DMS79 treated with DMSO at 0.1 percent for 48 hours (cell line): ENCODE measurements at places on chromosomes 4 and X.

GRCh38 chrX:76987381-76987780 lies 459.8 kb upstream of the FGF16 start:
- DNase-seq = no peak

DNA sequence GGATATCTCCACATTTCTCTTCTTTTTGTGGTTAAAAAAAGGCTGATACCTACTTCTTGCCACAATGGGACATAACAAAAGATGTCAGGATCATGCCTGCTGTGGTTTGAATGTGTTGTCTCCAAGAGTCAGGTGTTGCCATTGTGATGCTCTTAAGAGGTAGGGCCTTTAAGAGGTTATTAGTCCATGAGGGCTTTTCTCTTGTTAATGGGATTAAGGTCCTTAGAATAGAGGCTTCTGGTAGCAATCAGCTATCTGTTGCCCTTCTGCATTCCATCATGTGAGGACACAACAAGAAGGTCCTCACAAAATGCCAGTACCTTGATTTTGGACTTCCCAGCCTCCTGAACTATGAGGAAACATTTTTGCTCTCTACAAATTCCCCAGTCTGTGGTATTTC lies 191.4 kb downstream of the GBA3 start:
- DNase-seq = no peak

DNA sequence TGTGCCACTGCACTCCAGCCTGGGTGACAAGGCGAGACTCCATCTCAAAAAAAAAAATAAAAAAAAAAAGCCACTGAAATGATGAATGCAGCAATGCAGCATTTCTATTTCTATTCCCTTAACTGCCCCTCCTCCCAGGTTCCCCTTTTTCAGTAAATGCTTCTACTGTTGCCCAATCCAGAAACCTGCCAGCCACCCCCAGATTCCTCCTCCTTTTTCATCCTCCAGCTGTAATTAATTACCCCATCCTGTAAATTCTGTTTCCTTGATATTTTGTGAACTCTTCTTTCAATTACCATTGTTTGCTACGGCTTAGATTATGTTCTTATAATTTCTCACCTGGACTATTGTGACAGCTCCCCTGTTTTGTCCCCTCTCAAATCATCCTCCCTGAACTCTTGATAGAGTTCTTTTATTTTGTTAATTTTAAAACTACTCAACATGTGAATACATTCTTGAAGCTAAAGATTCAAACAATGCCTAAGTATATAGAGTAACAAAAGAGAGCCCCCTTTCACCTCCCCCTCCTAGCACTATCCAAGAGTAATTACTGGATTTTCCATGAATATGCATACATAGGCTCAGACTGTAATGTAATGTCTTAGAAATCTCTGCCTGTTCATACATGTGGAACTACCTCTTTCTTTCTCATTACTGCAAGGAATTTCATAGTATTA lies 140.6 kb upstream of the GPC4 start:
- DNase-seq = no peak

DNA sequence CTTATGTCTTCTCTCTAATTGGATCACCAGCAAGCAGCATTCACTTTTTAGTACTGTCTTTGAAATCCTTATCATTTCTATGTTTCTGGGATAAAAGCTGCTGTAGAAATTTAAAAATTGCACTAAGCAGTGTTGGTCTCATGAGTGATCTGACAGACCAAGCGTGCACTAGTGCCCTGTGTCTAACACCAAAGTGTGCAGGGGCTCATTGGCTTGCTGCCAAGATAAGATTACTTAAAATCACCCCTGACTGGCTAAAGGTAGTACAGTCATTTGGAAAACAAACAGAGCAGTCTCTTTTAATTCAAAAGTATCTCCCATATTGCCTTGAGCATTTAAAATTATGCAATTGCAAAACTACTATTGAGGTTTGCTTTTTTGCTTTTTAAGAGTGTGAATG lies 304.6 kb downstream of the ARAP2 start:
- no peak for DNase-seq

- DNase-seq = no peak
Measured at GRCh38 chrX:150405006-150405405, 41.9 kb downstream of the MAMLD1 start.

DNA sequence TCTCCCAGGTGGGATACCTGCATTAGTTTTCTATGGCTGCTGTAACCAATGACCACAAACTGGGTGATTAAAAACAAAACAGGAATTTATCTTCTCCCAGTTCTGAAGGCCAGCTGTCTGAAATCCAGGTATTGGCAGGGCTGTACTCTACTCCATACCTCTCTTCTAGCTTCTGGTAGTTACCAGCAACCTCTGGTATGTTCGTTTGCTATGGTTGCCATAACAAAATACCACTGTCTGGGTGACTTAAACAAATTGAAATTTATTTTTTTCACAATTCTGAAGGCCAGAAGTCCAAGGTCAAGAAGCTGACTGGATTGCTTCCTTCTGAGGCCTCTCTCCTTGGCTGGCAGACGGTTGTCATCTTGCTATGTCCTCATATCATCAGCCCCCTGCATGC lies 642.1 kb upstream of the TENM3 start:
- DNase-seq = no peak

DNA sequence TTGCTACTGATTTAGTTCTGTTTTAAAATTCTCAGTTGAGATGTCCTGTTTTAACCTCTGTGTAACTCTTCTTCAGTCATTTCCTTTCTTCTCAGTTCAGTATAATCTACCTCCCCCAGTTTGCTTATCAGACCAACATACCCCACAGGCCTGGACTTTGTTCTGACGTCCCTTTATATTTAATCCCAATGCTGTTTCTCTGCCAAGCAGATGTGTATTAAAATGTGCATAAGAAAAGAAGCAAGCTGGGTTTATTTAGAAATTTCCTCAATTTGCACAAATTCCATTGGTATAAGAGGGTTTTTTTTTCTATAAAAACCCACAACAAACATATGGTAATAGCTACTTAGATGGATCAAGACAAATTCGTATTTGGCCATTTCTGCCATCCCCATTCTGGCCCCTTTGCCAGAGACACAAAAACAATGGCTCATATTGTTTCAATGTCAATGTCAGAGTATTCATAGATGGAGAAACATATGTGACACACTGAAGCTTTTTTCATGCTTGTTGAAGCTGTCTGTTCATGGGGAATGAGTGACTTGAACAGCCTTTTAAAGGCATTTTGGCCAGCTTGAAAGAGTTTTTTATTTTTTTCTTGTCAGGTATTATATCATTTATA lies 24.5 kb downstream of the HCCS start:
- DNase-seq = no peak

DNA sequence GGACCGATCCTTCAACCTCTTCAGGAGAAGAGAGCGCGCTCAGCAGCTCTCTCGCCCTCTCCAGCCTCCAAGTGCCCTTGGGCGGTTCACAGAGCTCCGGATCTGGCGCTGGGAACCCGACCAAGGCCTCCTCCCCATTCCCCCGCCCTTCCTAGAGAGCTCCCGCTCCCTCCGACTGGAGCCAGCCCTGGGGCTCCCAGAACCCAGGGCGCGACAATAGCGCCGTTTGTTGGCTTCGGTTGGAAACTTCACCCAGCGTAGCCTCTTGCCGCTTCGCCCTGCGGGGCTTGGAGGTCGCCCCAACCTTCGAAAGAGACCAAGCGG lies 3.1 kb upstream of the SOX3 start:
- no peak for DNase-seq

DNA sequence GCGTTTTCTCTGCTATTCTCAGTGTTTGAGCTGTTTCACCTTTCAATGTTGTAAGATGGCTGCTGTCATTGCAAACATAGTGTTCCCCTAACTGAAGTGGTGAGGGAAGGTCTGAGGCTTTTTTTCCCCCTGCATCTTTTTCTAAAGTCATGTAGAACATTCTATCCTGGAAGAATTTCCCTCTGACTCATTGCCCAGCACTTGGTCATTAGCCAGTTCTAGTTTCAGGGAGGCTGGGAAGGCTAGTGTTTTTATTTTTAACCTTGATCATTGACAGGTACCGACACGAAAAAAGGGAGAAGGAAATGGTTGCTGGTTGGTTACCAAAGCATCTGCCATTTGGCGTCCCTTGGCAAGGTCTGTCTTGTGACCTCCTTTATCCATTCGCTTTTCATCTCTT lies 6.6 kb downstream of the LANCL3 start:
- DNase-seq = no peak

DNA sequence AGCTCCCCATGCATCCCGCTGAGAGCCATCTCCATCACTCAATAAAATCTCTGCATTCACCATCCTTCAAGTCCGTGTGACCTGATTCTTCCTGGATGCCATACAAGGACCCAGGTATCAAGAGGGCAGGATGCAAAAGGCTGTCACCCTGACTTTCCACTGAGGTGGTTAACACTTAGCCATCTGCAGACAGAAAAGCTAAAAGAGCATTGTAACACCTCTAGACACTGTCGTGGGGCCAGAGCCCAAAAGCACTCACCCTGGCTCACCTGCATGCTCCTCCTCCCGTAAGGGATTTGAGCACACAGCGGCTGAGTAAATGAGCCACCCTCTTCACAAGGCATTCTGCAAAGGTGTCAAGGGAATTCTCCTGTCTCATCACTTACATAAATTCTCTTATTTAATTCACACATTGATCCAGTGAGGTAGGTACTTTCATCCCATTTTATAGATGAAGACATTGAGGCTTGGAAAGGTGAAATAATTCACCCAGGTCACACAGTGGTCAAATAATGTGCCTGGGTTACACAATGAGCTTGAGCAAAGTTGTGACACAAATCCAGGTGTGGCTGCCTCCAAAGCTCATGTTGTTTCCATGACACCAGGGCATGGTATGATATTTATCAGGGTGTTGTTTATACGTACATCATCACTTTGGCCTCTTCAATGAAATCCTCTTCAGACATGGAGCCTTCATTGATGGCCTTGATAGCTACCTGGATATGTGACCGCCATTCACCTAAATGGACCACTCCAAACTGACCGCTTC lies 48.0 kb downstream of the TXK start:
- no peak for DNase-seq

DNA sequence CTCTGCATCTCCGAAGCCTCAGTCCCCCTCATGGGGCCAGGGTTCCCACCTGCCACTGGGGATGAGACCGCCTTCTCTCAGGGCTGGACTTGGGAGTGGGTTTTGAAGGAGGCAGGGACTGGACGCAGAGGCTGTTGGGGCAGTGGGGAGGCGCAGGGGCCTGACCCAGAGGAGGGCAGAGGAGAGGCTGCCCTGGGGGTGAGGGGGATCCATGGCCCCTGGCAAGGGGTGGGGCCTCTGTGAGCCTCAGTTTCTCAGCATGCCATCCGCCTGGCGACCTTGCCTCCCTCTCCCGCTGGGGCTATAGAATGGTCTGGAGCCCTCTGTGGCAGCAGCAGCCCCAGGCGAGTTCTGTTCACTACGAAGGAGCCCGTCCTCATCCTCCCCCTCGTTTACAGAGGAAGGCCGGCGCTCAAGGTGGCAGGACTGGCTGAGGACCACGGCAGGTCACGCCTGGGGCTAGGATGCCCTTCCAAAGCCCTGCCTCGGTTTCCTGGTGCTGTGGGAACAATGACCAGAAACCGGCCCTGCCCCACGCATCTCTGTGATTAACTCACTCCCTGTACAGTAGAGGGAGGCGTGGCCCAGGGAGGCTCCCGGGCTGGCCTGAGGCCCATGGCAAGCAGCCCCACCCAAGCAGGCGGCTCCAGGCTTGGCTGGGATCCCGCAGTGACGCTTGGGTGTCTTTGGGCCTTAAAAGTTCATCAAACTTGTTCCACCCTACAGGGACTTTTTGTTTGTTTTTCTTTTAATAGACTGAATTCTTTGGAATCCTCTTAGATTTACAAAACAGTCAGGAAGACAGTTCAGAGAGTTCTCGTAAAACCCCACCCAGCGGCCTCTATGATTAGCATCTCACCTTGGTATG lies 16.0 kb upstream of the SH3TC1 start:
- DNase-seq = no peak

GRCh38 chrX:39874202-39874816 lies 223.4 kb downstream of the BCOR start:
- DNase-seq = no peak

GRCh38 chr4:34723605-34724004 lies 1520.7 kb downstream of the ARAP2 start:
- no peak for DNase-seq

GRCh38 chrX:144612076-144612475 lies 635.2 kb upstream of the SPANXN1 start:
- no peak for DNase-seq

DNA sequence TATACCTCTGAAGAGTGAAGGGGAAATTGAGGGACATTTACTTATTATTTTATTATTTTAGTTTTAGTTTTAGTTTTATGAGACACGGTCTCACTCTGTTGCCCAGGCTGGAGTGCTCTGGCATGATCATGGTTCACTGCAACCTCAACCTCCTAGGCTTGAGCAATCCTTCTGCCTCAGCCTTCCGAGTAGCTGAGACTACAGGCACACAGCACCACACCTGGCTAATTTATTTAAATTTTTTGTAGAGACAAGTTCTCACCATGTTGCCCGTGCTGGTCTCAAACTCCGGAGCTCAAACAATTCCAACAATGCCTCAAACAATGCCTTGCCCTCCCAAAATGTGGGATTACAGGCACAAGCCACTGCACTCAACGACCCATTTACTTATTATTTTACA lies 68.4 kb upstream of the BMP2K start:
- DNase-seq = no peak

DNA sequence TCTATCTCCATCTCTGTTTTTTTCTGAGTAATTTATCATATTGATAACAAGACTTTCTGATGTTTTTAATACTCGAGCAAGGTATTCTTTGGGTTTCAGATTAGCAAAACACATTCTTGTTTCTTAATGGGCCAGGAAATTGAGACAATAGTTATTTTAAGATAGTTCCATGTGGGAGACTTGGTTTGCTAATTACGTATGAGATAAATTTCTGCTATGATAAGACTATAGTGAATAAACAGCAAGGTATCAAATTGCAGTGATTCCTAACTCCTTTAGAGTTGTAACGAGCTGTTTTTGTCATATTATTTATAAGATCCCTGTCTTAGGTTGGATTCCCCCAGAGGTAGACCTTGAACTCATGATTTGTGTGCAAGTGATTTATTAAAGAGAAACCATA lies 38.3 kb downstream of the SYTL5 start:
- no peak for DNase-seq

DNA sequence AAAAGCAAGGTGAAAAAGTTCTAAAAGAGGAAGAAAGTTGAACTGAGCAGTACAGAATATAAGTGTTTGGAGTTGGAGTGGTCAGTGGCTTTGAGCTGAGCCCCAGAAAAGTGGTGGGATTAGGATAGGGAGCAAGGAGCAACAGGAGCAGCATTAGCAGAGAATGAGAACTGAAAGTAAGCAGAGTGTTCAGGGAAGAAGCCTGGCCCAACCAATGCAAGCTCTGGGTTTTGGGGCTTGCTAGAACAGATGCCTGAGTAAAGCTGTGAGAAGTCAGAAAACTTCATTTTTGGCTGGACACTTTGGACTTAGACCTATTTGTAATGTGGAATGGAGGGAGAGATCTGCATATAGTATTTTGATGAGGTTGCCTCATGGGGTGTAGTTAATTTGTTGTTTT lies 17.8 kb downstream of the JADE1 start:
- DNase-seq = no peak

GRCh38 chr4:39169426-39169825 lies 12.9 kb upstream of the WDR19 start:
- DNase-seq = no peak

- DNase-seq = no peak
Measured at GRCh38 chrX:124910611-124911010, 409.1 kb upstream of the TEX13C start.

- DNase-seq = no peak
Measured at GRCh38 chr4:157776930-157777528, 395.8 kb downstream of the GASK1B start.
